ENCODE measurements at places on chromosomes 13 and 19.

DNA sequence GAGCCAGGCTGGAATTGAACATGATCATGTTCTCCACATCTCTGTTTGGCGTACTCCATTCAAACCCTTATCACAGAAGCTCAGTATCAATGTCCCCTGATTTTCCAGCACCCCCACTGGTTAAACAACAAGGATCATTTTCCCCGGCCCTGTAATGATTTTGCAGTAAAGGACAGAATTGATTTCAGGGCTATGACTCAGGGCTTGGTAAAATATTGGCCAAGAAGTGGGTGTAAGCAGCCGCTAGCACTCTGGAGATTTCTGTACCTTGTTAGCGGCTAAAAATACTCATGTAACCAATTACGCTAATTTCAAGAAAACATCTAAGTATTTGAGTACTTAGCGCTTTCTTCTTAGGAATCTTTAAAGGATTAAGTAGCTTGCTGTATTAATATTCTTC, 69.5 kb upstream of the FNDC3A start:
- DNase-seq, result no peak

DNA sequence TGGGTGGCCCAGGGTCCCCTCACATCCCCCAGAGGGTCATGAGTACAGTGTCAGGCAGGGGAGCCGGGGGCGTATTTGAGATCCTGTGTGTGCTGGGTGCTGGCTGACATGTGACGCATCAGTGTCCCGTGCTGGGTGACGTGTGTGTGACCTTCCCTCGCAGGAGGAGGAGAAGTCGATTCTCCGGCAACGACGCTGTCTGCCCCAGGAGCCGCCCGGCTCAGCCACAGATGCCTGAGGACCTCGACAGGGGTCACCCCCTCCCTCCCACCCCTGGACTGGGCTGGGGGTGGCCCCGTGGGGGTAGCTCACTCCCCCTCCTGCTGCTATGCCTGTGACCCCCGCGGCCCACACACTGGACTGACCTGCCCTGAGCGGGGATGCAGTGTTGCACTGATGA, 25.8 kb downstream of the PNPLA6 start:
- no peak for DNase-seq

DNA sequence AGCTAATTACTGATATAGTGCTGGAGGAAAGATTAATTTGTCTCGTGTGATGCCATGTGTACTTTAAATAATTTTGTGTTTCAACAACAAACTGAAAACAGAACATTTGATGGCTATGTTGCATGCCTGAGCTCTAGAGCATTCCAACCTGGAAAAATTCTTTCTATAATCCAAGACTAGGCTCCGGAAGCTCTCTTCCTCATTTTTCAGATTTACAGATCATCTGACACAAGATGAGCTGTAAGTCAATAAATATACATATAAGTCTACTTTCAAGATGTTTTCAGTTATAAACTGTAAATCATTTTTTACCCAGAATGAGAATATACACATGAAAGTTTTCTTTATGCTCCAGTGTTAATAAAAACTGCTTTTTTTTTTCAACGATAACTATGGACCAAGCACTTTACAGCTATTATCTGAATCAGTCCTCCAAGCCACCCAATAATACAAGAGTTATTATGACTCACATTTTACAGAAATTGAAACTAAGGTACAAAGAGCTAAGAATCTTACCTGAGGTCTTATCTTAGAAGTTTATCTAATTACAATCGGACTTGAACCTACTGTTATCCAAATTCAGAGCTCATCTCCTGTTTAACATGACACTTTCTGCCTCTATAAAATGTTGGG, 6.4 kb upstream of the FOXO1 start:
- DNase-seq, result no peak

GRCh38 chr13:33146843-33147611, 130.8 kb downstream of the KL start:
- no peak for DNase-seq

GRCh38 chr13:112804374-112804773, 114.5 kb downstream of the ATP11A start:
- no peak for DNase-seq

- DNase-seq, result no peak
These were observed 539.9 kb downstream of the OLFM4 start for GRCh38 chr13:53568491-53568890.
